Right cardiac atrium (tissue), 5 donors: ENCODE measurements at places on chromosomes 12 and 14. TPM values are rescaled to one million over a fixed set of nuclear protein-coding genes. Genes with fewer than 3 reads are reported as not detected.

Gene DPF3
- polyA plus RNA-seq, result 16.5 TPM

Gene NCOR2
- polyA plus RNA-seq, result 66.4 TPM

Gene SLC39A2
- 0.16 TPM for polyA plus RNA-seq

Gene FOXM1
- polyA plus RNA-seq, result 0.20 TPM

Gene LRTM2
- polyA plus RNA-seq, result not detected

Gene LUM
- 205 TPM for polyA plus RNA-seq

Gene LMNTD1
- not detected for polyA plus RNA-seq
